ENCODE measurements at places on chromosomes 2 and 18. TPM values are rescaled to one million over a fixed set of nuclear protein-coding genes. Genes with fewer than 3 reads are reported as not detected.
A peak's percentile ranks its signal among the peaks of the same experiment; 100 is the strongest.

Gene DSG2
- 0.46 TPM for total RNA-seq

- DNase-seq = no peak
These were observed 70.4 kb upstream of the MGAT4A start for GRCh38 chr2:98801286-98801685.

DNA sequence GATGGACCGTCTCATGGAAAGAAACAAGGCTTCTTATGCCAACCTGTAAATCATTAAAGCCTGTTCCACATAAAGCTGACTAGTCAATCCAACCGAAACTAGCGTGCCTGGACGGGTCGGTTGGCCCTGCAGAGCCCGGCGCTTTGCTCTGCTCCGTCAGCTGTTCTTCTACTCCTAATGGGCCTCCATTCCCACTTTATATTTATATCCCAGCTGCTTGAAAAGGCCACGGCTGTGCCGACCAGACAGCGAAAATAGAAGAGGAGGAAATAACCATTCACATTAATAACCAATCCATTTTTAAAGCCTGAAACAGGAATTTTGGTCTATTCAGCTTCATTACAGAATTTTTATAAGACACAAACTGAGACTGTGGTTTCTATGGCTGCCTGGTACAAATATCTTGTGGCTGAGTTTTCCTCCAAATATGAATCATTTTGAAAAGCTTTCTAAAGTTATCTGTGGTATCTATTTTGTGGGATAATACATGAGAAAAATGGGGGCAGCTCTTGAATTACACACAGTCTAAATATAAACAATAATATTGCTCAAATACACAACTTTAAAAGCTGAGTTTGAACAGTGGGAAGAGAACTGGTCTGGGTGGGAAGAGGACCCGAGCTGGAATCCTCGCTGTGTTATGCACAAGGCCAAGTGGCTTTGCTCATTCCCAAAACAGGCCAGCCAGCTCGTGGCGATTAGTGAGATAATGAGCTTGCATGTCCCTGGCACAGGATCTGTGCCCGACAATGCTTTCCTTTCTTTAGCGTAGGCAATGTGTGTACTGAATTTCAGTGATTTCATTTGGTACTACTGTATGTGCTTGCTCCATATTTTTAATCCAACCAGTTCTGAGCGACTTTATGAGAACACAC is 10.5 kb upstream of the FAM124B start:
- peak; percentile 36 for DNase-seq

DNA sequence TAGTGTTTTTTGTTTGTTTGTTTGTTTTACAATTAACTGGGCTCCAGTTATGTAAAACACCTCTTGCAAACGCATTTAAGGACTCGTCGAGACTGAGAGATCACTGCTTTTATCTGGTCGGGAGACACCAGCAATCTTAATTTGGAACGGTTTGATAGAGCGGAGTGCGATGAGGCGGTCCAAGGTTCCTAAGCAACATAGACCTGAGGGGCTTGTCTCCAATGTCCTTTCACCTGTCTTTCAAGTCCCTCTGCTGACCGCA is 729 bp upstream of the SELENOI start:
- no peak for DNase-seq

- DNase-seq = no peak
These were observed 464.2 kb upstream of the UBE2E3 start for GRCh38 chr2:180516232-180516631.

- no peak for DNase-seq
These were observed 76.9 kb upstream of the GCFC2 start for GRCh38 chr2:75787532-75788132.

Gene CHRNG
- total RNA-seq = not detected

Gene CRIM1
- 97.9 TPM for total RNA-seq

DNA sequence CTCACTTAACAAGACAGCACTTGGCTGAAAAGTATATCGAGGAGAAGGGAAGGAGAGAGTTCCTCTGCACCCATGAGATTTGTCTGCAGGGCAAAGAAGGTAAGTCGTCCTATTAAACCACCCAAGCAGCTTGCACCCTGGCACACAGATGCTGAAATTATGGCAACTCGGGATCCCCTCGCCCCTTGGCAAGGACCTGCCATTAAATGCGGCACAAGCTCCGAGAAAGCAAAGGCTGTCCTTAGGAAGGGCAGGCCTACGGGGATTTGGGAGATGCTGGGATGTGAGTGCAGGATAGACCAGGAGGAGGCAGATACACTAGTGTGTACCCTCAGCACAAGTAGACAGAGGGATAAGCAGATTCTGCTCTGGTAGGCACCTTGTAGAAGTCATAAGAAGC is 191.5 kb downstream of the ALK start:
- DNase-seq = no peak

Gene ECEL1
- not detected for total RNA-seq

DNA sequence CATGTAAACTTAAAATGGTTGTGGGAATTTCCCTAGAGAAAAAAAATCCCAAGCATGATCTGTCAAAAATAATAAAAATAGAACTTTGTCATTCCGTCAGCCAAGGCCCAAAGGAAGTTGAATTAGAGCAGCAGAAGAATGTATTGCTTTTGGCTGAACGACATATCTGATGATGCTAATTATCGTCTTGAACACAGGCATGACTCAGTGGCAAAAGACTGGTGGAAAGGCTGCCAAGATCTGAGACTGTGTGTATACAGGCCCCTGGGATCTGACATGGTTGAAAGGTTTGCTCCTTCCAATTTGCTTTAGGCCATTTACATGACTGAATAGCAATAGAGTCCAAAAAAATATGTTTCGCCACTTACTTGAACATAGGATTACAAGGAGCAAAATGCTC is 1057.1 kb upstream of the CRIM1 start:
- DNase-seq = no peak

Gene OXER1
- 0.80 TPM for total RNA-seq

Gene CYS1
- total RNA-seq = 8.6 TPM

GRCh38 chr2:230677201-230677946 is 35.3 kb upstream of the CAB39 start:
- no peak for DNase-seq

GRCh38 chr2:113818382-113818951 is 62.0 kb upstream of the SLC35F5 start:
- DNase-seq = no peak

- DNase-seq = no peak
These were observed 3.4 kb downstream of the NAGK start for GRCh38 chr2:71071681-71072398.

Gene SNRNP200
- total RNA-seq = 78.8 TPM

Gene SERPINB10
- not detected for total RNA-seq

DNA sequence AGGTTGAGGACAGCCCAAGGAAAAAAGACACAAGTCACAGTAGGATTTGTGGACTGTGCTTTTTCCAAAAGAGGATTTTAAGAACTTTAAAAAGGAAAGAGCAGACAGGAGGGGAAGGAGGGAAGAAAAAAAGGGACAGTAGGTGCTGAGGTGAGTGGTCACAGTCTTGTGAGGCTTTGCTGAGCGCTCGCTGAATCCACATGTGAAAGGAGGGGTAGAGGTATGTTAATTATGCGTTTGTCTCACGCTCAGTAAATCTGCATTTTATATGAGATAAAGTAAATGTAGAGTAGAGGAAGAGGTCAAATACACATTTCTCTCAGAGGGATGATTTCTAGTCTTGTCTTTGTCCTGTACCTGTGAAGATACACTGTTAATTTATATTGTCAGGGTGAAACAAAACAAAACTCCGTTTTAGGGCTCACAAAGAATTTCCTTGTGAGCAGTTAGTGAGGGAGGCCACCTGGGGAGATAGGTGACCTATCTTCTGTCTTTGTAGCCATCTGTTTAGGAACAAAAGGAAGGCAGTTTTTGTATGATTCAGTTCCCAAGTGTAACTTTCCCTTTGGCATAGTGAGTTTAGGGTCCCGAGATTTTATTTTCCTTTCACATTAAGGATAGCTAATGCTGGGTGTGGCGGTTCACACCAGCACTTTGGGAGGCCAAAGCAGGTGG is 25.3 kb downstream of the GNAL start:
- no peak for DNase-seq

DNA sequence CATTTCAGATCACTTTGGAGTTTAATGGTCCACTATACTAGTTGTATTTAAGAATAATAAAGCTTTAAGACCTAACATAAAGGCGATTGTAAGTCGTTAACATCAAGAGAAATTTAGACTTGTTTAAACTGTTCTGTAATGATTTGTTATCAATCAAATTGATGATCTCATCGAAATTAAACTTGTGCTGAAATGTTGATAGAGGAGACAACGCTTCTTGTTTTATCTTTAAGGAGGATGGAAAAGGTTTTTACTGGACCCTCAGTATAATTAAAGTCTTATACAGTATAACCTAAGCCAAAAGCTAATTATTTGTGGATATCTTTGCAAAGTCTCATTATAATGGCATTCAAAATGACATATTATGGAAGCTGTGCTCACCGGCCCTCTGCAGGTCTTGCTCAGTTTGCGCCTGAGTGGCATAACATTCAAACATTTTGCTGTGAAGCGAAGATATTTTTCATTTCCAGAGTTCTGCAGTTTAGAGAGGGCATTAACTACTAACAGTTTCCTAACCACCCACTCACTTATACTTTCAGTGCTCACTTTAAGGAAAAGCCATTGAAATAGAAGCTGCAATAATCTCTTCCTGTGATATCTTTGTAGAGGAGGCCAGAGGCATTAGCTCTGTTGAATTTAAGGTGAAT is 1.4 kb upstream of the SERTAD2 start:
- no peak for DNase-seq

- no peak for DNase-seq
These were observed 10.9 kb downstream of the TMEM87B start for GRCh38 chr2:112065966-112066365.

DNA sequence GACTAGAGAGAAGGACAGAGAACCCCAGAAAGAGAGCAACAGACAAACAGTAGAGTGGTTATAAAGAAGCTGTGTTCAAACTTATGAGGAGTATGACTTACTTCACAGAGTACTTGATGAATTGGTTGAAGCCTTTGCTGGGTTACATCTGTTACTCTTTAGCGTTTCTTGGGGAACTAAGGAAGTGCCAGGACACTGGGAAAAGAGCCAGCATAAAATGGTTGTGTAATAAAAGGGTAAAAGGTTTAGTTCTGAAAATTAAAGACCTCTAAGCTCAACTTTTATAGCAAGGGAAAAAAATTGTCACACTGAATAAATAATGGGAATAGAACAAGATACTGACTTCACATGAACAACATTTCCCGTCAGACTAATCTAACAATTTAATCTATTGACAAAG is 17.0 kb upstream of the STAT4 start:
- DNase-seq = no peak
